ENCODE measurements at places on chromosomes 2 and 18. TPM values are rescaled to one million over a fixed set of nuclear protein-coding genes. Genes with fewer than 3 reads are reported as not detected.

LCT gene
- total RNA-seq, result 0.19 TPM

SCYGR1 gene
- not detected for total RNA-seq

TEKT4 gene
- not detected for total RNA-seq

GREB1L gene
- 80.5 TPM for total RNA-seq

PROKR1 gene
- 0.16 TPM for total RNA-seq
